ENCODE measurements at places on chromosomes 5 and 9.
A peak's percentile ranks its signal among the peaks of the same experiment; 100 is the strongest.

DNA sequence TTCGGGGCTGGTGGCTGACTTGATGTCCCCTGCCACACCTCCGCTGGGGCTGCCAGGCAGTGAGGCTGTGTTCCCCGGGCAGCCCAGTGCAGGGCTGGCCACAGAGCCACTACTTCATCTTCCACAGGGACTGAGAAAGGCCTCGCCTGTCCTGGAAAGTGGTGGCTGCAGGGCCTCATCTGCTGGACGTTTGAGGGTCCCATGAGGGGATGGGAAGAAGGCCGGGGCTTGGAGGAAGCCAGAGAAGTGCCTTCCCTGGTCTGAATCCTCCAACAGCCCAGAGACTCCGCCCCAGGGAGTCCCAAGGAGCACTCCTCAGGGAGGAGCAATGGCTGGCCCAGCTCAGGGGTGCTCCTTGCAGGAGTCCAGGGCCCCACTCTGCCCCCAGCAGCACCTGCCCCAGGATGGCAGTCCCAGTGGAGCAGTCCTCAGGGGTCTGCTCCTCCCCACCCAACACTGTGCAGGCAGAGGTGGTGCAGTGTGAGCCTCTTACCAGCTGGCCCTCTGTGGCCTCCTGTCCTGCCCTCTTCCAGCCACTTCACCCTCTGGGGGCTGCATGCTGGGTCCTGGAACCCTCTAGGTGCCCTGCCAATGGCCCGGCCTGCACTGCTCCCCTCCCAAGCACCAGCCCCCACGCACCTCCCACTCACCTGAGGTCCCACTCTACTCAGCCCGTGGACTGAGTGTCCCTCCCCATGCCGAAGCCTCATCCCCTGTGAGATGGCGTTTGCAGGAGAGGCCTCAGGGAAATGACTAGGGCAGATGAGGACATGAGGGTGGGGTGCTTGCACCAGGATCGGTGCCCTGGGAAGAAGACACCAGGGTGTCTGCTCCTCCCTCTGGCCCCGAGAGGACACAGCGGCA, 47.3 kb upstream of the COL5A1 start:
- DNase-seq, result no peak

DNA sequence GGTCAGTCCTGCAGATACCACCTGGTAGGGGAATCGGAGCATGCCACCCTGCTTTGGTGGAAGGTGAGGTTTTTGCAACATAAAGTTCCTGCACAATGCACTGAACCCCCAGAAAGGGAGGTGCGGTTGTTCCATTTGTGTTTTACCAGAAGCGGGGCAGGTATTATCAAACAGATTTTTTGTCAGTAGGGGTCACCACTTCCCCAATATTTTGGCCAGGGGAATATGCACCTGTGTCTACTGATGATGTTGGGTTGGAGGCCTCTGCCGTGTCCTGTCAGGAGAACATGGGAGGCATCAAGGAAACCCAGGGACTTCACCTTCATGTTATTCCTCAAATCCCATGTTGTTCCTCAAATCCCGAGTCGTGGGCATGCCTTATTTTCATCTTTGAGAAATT, 438.7 kb downstream of the NTRK2 start:
- no peak for DNase-seq

DNA sequence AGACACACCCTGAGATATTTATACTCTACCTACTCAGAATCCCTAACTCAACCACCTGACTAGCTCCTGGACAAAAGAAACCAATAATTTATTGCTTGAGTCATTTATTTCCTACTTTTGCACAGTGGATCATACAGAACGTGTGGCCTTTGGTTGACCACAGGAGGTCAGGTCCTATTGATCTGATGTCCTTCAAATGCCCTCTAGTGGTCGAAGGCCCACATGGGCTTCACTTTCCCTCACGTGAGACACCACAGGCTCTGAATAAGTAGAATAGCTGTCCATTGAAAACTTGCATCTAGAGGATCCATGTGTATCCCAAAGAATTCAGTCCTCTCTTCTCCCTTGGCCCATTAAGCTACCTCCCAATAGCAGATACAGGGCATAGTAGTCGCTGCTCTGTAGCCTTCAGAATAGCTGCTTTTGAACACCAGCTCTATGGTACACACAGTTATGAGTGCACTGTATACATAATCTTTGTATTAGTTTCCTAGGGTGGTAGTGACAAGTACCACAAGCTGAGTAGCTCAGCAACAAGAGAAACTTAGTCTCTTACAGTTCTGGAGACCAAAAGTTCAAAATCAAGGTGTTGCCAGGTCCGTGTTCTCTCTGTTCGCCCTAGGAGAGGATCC, 177.6 kb upstream of the SMARCA2 start:
- DNase-seq, result no peak

- DNase-seq, result no peak
Observed at GRCh38 chr5:102523541-102524175, 24.9 kb upstream of the SLCO6A1 start.

DNA sequence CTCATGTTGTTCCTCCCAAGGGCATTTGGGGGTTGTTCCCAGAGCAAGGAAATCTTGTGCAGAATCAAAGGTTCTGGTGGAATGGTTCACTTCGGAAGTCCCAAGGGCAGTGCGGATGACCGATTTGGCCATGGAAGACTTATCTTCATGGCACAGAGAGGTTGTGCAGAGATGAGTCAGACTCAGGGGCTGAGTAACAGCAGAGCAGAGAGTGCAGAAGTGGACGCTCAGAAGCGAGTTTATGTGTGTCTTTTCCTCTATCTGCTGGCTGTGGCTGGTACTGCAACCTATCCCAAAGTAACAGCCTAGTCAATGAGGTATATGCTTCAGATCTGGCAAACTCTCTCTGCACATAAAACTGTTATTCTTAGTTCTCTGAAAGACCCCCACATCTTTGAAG, 118.1 kb downstream of the DPYSL3 start:
- DNase-seq, result no peak

GRCh38 chr5:69284203-69284602, 48.4 kb downstream of the CCDC125 start:
- DNase-seq, result no peak

DNA sequence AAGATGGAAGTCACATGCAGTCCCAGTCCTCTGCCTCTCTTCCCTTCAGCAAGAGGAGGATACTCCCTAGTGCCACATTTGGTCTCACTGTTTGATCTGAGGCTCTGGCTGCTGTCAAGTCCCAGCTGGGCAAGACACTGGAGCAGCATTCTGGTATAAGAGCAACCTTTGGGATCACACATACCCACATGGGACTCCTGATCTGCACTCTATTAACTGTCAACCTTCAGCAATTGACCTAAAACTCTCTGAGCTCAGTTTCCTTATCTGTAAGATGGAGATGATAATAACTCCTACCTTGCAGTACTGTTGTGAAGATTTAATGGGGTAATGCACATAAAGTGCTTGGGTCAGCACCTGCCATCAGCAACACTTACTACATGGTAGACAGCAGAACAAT, 437.9 kb downstream of the PIK3R1 start:
- no peak for DNase-seq

GRCh38 chr5:144028058-144028457, 142.4 kb downstream of the YIPF5 start:
- DNase-seq, result peak; percentile 37

- DNase-seq, result no peak
Observed at GRCh38 chr5:67142816-67143215, 53.8 kb downstream of the CD180 start.

DNA sequence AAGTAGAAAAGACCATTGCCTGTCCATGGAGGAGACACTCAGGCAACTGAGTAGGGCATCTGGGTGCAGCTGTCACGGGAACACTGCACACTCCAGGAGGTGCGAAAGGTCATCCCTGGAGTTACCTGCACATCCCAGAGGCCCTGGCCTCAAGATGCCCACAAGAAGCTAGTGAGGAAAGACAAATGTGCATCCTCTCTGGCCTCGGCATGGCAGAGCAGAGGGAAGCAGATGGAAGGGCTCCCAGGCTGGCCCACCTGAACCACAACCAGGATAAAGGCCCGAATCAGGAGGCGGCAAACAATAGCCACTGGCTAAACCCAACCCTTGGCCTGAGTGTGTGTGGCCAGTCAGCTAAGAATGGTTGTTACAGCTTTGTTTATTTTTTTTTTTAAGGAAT, 231.7 kb downstream of the SYK start:
- DNase-seq, result no peak

DNA sequence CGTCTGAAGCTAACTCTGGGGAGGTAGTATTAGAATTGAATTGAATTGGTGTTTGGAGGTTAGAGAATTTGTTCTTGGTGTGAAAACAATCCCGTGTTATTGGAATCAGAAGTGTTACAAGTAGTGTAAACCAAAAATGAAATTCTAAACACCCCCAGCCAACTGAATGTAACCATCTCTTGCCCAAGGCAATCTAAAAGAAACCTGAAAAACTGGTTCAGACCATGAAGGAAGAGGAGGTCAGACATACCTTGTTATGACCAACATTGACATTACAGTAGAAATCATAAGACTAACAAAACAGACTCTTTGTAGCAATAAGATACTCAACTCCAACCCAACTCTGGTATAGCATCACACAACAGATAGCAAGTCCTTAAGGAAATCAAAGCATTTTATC, 159.0 kb downstream of the TUSC1 start:
- no peak for DNase-seq

DNA sequence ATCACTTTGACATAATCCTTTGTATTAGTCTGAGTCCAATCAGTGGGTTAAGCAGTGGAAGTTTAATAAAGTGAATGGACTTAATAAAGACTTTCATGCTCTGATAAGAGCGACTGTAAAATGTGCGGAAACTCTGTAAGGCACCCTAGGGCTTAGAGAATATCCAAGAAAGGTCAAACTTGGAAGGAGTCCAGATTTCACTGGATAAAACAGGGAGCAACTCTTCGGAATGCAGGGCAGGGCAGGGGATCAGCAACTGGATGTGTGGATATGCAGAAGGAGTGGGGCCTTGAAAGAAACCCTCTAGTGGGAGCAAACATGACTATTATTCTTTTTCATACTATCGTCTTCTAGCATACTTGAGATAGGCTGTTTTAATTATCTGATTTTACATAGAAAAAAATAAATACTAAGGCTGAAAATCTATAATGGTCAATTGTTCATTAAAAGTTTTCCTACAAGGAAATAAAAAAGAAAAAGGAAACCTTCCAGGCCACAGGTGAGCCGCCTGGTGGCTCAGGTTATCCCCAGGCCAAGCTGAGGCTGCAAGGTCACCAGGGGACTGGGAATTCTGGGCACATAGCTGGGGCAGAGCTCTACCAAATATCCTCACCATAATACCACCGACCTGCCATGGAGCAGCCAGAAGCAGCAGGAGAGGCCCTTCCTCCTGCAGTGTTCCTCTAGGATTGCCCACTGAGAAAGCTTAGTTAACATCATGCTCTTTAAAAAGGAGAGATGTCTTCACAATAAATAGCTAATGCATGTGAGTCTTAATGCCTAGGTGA, 46.3 kb upstream of the CCDC112 start:
- DNase-seq, result no peak

GRCh38 chr5:14144586-14145434, 1.7 kb downstream of the TRIO start:
- DNase-seq, result peak; percentile 71

DNA sequence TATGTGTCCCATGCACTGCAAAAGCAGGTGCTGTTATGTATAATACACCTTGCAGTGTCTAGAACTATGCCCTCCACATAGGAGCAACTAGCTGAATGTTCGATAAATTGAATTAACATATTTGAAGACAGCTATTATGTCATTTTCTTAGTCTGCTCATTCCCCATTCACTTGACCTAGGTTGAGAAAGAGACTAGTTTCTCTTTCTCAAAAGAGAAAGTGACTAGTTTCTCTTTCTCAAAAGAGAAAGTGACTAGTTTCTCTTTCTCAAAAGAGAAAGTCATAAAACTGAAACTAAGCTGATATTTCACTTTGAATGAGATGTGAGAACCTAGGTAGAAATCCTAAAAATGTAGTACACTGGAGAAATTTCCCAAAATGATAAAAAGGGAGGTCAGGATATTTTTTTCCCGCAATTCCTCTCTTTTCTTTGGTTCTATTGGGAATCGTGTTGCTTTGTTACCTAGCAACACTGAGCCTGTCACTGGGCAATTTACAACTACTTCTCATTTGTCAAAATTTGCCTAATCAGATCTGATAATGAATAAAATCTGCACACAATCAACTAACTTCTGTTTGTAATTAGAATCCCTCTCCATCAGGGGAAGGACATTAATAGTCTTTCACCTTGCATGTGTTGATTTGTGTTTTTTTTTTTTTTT, 132.0 kb upstream of the GRIA1 start:
- DNase-seq, result no peak

DNA sequence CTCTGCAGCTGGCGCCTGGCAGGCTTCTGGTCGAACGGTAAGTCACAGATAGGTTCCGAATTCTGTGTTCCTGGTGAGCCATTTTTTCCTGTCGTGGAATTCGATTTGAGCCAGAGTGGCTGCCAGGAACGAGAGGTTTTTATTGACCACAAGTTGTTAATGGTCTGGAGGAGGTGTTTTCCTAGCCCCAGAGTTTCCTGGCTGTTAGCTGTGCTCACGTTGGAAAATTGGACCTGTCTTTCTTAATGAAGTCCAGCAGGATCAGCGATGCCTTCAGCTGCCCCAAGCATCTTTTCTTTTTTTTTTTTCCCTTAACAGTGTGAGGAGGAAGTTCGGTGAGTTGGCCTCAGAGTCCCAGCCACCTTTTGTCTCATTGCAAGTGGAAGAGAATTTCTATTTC, 62.9 kb downstream of the COL5A1 start:
- DNase-seq, result no peak

GRCh38 chr5:150245111-150245789, 44.3 kb downstream of the CAMK2A start:
- no peak for DNase-seq

- DNase-seq, result no peak
Observed at GRCh38 chr5:93990504-93991070, 249.2 kb upstream of the POU5F2 start.

- no peak for DNase-seq
Observed at GRCh38 chr5:149216496-149216895, 55.2 kb upstream of the AFAP1L1 start.

- DNase-seq, result no peak
Observed at GRCh38 chr5:10826971-10827370, 65.9 kb upstream of the DAP start.

GRCh38 chr5:96572864-96573512, 89.2 kb upstream of the CAST start:
- no peak for DNase-seq

DNA sequence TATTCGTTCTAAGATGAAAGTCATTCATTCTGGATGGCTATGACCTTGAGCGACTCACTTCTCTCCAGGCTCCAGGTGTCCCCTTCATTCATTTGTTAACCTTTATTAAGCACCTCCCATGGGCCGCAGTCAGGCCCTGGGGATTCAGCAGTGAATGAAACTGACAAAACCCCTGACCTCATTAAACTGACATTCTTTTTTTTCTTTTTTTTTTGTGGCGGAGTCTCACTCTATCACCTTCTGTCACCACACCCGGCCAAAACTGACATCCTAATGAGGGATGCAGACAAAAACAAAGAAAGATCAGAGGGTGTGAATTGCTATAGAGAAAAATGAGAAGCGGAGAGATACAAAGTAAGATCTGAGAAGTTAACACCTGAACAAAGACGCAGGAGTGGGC, 16.5 kb upstream of the ODF2 start:
- no peak for DNase-seq

DNA sequence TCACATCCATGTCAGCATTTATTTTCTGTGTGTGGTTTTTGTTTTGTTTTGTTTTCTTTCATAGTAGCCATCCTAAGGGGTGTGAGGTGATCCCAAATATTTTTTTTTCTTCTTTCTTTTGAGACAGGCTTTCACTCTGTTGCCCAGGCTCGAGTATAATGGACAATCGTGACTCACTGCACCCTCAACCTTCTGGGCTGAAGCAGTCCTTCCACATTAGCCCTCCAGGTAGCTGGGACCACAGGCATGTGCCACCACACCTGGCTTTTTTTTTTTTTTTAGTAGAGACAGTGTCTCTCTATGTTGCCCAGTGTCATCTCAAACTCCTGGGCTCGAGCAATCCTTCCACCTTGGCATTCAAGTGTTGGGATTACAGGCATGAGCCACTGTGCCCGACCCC, 59.1 kb downstream of the CDC42SE2 start:
- DNase-seq, result no peak
